ENCODE measurements at places on chromosomes 13 and 19.

DNA sequence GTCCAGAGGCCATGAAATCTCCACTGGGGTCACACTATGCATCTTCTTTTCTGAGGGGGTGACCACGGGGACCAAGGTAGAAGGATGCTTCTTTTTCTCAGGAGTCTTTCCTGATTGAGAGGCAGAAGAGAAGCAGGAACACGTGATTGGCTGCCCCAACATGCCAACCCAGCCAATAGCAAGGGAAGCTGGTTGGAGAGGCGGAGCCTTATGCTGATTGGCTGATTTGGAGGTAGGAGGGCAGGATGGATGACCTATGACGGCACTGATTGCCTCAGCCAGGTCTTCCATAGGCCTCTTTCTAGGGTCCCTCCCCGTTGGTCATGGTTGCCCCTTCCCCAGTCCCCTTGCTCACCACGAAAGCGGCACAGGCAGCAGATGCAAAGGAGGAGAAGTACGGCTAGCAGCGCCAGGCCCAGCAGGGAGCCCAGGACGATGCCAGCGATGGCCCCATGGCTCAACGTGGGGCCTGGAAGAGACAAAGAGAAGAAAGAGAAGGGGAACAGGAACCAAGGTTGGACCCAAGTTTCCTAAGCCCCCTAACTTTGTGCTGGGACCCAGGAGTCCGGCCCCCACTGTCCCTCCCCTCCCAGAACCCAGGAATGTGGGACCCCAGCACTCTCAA lies 8.0 kb downstream of the VSIG10L start:
- DNase-seq: no peak

- DNase-seq: no peak
These were observed 5.8 kb downstream of the GYS1 start for GRCh38 chr19:48987323-48987722.

DNA sequence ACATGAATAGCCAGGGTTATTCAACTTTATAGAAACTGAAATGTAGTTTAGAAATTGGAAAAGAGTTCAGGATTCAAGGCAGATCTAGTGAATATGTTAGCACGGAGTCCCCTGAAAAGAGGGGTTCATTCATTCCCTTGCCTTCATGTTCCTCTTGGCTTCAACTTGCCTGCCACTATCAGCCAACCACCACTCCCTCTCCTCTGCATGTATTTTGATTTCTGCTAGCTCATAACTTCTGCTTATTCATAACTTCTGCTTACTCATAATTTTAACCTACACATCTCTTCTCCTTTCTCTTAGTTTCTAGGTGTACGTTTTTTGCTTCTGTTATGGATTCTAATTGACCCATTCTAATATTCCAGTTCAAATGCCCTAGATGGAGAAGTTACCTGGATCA lies 5.5 kb upstream of the SERTM1 start:
- no peak for DNase-seq

GRCh38 chr13:97068151-97068550 lies 73.9 kb upstream of the OXGR1 start:
- no peak for DNase-seq

DNA sequence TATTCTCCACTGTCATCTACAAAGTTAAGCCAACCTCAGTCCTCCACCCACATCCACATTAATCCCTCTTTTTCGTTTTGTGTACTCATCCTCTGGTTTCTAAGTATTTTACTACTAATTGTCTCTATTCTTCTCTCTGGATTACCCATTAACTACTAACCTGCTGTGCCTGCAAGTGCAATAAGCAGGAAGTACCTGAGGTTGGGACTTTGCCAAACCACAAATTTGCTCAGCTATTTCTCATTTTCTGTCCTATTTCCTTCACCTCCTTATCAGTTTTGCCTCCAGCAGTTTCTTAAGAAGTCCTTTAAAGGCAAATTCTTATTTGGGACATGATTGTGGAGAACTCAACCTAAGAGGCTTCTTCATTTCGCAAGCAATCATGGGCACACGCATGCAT lies 1708.9 kb downstream of the SLITRK5 start:
- DNase-seq: no peak

DNA sequence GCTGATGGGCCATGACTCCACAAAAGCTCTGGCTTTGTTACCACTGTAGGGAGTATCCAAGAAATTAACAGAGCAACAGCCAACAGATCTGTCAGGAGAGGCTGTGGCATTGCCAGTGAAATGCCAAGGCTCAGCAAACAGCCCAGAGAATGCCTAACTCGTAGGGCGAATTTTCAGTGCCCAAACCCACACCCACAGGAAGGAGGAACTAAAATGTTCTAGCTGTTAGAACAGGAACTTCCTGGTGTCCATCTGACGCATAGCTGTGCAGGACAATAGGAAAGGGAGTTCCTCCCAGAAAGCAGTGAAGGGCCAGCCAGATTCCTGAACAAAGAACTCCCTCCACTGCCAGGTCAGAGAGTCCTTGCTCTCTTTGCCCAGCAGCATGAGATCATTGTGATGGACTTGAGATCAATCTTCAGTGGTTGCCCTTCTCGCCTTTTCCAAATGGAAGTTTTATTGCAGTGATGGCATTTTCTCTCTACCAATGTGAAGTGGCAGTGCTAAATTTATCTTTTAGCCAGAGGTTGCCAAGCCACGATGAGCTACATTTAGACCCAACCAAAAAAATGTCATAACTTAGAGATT lies 224.2 kb upstream of the STARD13 start:
- DNase-seq: no peak

DNA sequence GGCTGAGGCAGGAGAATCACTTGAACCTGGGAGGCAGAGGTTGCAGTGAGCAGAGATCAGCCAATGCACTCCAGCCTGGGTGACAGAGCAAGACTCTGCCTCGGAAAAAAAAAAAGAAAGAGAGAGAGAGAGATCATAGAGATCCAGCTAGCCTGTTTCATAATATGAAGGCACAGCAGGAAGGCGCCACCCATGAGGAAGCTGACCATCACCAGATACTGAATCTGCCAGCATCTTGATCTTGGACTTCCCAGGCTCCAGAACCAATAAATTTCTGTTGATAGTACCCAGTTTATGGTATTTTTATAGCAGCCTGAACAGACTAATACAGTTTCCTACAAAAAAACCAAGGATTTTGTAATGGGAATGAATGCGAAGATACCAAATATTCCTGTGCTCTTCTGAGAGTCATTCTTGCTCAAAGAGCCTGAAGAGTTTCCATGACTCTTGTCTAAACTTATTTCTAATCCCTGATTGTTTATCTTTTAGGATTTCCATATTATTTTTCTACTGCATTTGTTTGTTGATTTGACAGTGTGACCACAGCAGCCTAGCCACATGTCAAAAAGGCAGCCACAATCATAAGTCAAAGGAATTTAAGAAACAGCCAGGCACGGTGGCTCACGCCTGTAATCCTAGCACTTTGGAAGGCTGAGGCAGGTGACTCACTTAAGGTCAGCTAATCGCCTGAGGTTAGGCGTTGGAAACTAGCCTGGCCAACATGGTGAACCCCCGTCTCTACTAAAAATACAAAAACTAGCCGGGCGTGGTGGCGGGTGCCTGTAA lies 37.7 kb upstream of the PDCD5 start:
- no peak for DNase-seq

GRCh38 chr19:38911388-38912001 lies 491 bp downstream of the CCER2 start:
- DNase-seq: no peak

DNA sequence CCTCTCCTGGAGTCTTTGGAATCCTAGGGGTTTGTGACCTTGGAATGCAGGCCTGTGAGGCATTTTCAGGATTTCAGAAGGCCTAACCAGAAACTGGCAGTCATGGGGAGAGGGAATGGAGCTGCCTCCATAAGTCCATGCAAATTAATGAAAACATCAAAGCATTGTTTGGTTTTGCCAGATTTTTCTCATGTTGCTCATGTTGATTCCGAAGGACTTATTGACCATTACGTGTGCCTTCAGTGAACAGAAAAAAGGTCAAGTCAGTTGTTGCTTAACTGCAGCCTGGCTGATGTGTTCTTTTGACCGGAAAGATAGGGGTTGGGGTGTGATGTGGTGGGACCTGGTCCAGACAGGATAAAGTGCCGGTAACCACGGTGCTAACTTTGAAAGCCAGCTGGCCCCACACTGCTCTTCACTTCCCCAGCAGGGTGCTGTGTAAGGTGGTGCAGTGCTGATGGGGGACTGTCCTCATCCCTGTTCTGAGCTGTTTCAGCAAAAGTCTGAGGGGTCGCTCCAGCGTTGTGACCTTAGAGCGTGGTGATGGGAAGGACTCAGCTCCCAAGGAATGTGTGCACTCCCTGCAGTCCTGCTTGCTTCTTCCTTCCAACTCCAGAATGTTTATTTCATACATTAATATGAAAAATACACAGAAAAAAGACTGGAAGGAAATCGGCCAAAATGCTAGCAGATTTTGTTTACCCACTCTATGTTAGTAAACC lies 3.5 kb downstream of the RNF113B start:
- DNase-seq: no peak

DNA sequence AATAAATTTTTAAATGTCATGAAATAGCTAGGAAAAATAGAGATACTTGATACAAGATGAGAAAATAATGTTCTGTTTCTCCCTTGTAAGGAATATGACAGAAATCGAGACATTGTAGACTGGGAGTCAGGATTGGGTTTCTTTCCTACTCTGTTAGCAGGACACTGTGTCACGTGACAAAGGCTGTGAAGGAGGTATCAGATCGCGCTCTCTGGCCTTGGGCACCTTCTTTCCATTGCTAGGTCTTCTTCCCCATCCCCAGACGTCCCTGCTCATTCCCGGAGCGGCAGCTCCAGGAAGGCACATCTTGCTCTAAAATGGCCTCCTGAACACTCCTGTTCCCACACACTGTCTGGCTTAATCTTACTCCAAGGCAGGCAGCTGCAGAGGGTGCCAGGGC lies 133.4 kb downstream of the TM9SF2 start:
- no peak for DNase-seq

- DNase-seq: no peak
These were observed 29.7 kb upstream of the RGCC start for GRCh38 chr13:41427666-41428065.

DNA sequence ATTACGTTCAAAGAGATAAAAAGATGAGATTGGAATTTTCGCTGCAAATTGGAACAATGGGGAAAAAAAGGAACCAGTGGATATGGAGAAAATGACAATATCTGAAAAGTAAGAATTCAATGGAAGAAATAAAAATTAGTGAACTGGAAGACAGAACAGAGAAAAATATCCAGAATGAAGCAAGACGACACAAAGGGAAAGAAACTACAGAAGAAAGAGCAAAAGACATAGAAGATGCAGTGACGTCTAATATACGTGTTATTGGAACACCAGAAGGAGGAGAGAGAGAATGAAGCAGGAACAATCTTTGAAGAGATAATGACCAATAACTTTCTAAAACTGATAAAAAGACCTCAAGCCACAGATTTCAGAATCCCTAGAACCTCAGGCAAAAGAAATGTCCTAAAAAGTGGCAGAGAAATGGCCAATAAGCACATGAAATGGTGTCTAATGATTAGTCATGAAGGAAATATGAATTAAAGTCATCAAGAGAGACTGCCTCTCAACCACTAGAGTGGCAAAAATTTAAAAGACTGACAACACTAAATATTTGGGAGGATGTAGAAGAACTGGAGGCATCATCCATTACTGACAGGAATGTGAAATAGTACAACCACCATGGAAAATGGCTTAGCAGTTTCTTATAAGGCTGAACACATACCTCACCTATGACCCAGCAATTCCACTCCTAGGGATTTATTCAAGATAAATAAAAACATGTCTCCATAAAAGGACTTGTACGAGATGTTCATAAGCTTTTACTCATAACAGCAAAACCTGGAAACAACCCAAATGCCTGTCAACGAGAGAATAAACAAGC lies 56.5 kb downstream of the GADD45B start:
- no peak for DNase-seq

GRCh38 chr19:41430922-41431321 lies 3.7 kb upstream of the B3GNT8 start:
- no peak for DNase-seq

DNA sequence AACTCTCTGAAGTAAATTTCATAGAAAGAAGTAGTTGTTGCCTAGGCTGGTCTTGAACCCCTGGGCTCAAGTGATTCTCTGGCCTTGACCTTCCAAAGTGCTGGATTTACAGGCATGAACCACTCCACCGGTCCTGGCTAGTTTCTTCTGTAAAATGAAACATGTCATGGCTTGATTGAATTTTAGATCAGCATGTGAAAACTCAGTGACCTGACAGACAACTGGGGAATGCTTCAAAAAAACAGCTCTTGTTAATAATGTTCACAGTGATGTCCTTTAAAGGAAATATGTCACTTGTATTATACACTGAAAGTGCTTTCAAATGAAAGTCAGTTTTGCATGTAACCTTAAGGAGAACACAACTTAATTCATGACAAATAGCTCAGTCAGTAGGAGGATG lies 118.2 kb downstream of the KLF5 start:
- DNase-seq: no peak

- peak; percentile 52 for DNase-seq
These were observed 1.5 kb downstream of the GNA11 start for GRCh38 chr19:3095441-3096191.

DNA sequence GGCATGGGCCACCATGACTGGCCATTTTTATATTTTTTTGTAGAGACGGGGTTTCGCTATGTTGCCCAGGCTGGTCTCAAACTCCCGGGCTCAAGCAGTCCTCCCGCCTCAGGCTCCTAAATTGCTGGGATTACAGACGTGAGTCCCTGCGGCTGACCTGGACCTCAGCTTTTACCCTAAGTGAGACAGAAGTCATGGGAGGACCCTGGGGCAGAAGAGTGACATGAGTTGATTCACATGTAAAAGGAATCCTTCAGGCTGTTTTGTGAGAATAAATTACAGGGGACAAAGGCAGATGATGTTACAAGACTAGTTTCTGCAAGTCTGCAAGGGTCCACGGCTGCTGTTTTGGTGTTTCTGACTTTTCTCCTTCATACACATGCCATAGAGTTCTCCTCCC lies 2.6 kb upstream of the BCAM start:
- DNase-seq: no peak

GRCh38 chr13:88472316-88472715 lies 801.1 kb downstream of the SLITRK5 start:
- no peak for DNase-seq

- no peak for DNase-seq
These were observed 120.1 kb upstream of the GPR12 start for GRCh38 chr13:26880735-26881134.

- no peak for DNase-seq
These were observed 129.1 kb downstream of the FOXO1 start for GRCh38 chr13:40537146-40537895.

DNA sequence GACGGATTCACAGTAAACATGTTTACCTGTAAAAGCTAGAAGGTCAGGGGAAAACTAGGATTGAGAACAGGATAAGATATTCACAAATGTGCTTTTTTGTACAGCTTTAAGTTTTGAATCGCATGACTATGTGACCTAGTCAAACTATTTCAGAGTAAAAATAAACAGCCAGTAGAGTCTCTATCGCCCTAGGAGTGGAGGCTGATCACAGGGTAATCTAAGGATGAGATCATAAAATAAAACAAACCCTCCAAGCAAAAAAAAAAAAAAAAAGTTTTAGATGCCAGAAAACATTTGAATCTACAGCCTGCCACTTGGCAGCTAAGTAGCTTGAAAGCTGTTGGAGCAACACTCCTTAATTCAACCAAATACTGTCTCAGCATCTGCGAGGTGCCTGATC lies 26.8 kb downstream of the ZNF350 start:
- no peak for DNase-seq
